ENCODE measurements at places on chromosomes 5 and 9. TPM values are rescaled to one million over a fixed set of nuclear protein-coding genes. Genes with fewer than 3 reads are reported as not detected.

Gene ACER2
- 46.7 TPM for total RNA-seq

Gene LEAP2
- 0.57 TPM for total RNA-seq

Gene SLC6A7
- total RNA-seq, result not detected

Gene SKP1
- 306 TPM for total RNA-seq

Gene NR4A3
- 5.3 TPM for total RNA-seq

Gene SPATA31C1
- total RNA-seq, result not detected

Gene TERT
- not detected for total RNA-seq

Gene GPX3
- total RNA-seq, result 10,140 TPM

Gene PCDHGA12
- total RNA-seq, result 9.2 TPM

Gene ZFP37
- 2.0 TPM for total RNA-seq

Gene TMC1
- total RNA-seq, result not detected

Gene FCN1
- total RNA-seq, result 3.4 TPM

Gene TAS2R1
- total RNA-seq, result not detected

Data from subcutaneous adipose tissue (tissue), 4 donors.